Right lung (tissue), 10 donors: ENCODE measurements at places on chromosomes 12 and 14. TPM values are rescaled to one million over a fixed set of nuclear protein-coding genes. Genes with fewer than 3 reads are reported as not detected.

Gene VRTN
- 0.04 TPM for polyA plus RNA-seq

DNA sequence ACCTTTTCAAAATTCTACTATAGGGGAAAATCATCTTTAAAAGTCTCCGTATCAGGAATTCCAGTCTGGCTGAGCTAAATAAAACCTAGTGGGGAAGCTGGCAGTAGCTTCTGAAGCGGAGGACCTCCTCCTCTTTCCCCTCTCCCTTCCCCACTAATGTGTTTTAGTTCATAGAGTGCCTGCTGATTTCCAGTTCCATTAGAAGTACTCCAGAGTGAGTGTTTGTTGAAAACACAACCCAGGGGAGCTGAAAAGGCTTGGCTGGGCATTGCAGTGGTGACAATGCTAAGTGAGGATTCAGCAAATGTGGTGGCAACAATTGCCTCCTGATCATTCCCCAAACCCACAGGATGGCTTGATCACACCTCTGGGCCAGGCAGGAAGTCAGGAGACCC lies 144.2 kb upstream of the FRMD6 start:
- peak; percentile 71 for DNase-seq

Gene SCN8A
- 1.2 TPM for polyA plus RNA-seq

- no peak for DNase-seq
Measured at GRCh38 chr14:38127356-38127755, 80.3 kb upstream of the SSTR1 start.

DNA sequence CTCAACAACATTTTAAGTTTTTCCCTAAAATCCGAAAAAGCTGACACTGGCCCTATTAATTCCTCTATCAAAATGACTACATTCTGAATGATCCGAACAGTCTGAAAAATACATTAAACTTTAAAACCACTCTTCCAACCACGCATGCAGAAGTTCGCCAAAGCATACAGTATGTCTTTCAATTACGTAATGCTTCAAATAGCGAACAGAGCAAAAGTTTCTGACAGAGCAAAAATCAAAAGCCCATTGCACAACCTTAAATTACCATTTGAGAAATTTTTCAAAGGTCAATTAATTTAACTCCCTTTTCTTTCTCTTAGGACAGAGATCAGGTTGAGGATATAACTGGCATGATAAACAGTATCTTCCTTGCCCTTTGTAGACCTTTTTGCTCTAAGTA lies 33.2 kb downstream of the LRIG3 start:
- no peak for DNase-seq

- DNase-seq = no peak
Measured at GRCh38 chr12:4039931-4040330, 166.7 kb upstream of the PARP11 start.

DNA sequence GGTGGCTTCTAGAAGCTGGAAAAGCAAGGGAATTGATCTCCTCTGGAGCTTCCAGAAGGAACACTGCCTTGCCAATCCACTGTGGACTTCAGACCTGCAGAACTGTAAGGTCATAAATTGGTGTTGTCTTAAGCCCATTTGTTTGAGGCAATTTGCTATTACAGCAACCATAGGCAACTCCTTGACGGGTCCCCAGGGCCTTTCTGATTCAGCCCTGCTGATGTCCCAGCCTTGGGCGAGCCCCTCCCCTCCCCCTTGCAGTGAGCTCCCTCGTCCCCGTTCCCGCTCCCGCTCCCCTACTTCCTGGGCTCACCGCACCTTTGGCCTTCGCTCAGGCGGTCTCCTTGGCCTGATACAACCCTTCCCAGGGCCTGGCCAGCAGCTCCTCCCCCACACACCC lies 18.9 kb upstream of the DIO3 start:
- no peak for DNase-seq

DNA sequence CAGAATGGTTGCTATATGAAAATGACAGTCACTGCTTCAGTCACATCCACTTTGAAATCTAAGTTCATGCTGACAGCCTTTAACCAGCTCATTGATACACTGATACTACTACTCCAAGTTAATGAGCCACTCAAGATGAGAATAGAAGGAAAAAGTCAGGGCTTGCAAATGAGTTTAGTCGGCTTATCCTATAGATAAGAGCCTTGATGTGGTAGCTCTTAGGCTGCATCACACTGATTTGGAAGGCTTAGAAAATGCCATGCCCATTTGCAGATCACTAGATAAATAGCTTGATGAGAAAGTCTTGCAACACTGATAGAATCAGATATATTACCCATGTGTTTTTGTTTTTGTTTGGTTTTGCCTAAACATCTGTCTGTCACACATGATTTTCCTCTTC lies 251.4 kb upstream of the ATXN7L3B start:
- DNase-seq = no peak

- DNase-seq = no peak
Measured at GRCh38 chr14:60845523-60845922, 111.0 kb downstream of the MNAT1 start.

DNA sequence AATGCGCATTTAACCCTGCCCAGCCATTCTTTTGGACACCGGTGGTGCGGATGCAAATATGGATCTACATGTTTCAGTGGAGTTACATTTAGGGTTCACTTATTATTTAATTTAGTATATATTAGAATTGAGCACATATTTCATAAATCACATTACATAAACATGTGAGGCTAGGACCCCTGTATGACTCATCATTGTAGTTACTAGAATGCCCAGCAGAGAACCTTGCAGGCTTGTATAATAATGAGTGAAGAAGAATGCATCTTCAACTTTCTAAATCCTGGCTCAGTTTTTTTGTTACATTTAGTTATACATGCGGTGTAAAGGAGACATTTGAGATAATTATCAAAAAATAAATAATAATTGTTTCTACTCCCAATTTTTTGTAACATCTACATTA lies 369.0 kb downstream of the ATP23 start:
- DNase-seq = no peak
